Thoracic aorta (tissue), 2 donors: ENCODE measurements at places on chromosomes 11 and 22. TPM values are rescaled to one million over a fixed set of nuclear protein-coding genes. Genes with fewer than 3 reads are reported as not detected.

Gene PTPN5
- total RNA-seq: 2.2 TPM

- no peak for DNase-seq
Measured at GRCh38 chr11:7469351-7469865, 15.9 kb upstream of the OLFML1 start.

DNA sequence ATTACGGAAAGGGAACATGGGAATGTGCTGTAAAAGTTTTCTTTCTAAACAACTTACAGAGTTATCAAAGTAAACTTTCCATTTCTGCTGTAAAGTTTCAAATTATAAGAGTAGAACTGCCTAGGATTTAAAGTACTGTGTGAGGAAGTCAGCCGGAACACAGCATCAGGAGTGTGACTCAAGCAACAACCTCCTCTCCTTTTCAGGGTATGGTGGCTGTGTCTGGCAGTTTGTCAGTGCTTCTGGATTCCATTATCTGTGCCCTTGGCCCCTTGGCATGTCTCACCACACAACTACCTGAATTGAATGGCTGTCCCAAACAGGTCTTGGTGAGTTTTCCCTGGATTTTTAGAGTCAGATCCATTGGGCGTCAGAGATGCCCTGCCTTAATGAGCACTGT lies 6.9 kb upstream of the TOM1 start:
- DNase-seq: no peak

DNA sequence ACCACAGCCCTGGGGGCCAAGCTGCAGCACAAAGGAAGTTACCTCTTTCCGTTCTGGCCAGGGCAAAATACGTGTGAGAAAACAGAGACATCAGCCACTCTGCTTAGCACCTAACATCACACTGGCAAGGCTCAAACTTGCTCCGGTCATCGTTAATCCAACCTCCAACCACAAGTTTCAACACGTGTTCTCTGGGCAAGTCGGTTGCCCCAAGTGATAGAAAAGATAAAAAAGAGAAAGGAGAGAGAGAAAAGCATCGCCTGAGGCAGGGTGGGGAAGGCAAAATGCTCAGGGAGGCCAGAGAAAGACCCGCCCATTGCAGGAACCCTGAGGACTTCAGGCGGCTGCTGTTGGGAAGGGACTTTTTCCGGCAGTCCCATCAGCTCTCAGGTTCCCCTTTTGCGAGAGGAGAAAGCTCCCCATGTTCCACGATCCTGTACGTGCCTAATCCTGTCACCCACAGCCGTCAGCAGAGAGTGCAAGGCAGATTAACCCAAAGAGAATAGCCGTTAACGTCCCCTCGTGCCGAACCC lies 18.5 kb upstream of the B4GALNT4 start:
- no peak for DNase-seq

Gene TRIM48
- total RNA-seq: not detected

DNA sequence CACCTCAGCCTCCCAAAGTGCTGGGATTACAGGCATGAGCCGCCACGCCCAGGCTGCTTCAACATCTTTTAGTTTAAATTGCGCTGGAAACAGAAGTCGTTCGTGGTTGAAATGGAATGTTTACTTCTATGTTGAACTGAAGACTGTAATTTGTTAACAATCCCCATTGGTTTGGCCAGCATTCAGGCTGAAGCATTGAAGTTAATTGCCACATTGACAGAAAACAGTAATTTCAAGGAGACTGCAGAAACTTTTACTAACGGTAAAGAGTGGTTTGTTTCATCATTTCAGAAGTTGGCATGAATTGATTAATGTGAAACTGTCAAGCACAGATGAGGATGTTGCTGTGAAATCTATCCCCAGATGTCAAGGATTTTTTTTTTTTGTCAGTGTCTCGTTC lies 14.2 kb downstream of the AP5B1 start:
- DNase-seq: no peak
